Suppressor macrophage treated with lipopolysaccharide for 1 hour (primary cell): ENCODE measurements at places on chromosomes 5 and 9.

DNA sequence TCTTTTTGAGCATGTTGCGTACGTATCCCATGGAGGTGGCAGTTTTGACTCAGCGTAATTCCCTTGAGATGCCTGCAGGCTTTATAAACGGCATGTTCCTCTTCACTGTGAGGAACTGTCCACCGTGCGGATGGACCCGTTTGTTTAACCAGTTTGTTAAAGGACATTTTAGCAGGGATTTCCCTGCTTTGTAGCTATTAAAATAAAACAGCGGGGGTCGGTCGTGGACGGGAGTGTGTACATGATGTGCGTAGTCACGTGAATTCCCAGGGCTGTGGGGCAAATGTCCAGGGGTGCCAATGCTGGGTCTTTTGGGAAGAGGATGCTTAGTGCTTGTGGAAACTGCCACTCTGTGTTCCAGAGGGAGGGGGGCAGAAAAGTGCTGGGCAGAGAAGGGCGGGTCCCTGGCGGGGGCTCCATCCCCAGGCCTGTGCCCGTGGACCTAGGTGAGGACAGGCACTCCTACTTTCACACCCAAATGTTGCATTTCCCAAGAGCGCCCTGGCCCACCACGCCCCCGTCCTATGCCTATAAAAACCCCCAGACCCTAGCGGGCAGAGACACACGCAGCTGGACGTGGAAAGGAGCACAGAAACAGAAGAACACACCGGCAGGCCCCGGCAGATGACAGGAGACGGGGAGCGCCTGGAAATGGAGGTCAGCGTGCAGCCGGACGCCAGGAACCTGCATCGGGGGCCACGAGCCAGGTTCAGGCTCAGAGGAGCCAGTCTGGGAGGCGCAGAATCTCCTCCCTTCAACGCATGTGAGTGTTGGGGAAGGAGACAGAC is 4.0 kb upstream of the TERT start:
- no peak for DNase-seq

DNA sequence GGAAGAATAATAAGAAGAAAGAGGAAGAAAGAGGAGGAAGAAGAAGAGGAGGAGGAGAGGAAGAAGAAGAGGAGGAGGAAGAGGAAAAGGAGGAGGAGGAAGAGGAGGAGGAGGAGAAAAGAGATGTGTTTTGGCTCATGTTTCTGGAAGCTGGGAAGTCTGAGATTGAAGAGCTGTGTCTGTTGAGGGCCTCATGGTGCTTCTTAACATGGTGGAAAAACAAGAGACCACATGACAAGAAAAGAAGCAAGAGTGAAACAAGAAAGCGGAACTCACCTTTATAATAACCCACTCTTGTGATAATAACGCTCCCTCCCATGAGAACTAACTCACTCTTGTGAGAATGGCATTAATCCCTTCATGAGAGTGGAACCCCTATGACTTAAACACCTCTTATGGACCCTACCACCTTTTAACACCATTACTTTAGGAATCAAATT is 36.1 kb upstream of the RANBP6 start:
- no peak for DNase-seq

DNA sequence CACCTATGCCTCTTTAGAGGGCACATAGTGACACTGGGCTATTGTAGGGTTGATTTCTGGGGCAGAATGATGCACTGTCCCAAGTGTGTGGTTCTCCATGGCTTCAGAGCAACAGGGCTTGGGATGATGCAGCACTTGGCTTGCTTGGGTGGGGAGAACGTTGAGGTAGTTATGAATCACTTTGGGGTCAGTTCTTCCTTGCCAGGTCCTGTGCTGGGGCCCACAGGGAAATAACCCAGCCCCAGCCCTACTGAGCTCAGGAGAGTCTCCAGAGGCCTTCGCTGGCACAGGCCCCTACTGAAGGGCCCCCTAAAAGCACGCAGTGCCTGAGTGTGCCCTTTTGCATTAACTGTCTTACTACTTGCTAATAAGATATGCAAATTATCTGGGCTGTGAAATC is 24.2 kb downstream of the JADE2 start:
- DNase-seq, result no peak

DNA sequence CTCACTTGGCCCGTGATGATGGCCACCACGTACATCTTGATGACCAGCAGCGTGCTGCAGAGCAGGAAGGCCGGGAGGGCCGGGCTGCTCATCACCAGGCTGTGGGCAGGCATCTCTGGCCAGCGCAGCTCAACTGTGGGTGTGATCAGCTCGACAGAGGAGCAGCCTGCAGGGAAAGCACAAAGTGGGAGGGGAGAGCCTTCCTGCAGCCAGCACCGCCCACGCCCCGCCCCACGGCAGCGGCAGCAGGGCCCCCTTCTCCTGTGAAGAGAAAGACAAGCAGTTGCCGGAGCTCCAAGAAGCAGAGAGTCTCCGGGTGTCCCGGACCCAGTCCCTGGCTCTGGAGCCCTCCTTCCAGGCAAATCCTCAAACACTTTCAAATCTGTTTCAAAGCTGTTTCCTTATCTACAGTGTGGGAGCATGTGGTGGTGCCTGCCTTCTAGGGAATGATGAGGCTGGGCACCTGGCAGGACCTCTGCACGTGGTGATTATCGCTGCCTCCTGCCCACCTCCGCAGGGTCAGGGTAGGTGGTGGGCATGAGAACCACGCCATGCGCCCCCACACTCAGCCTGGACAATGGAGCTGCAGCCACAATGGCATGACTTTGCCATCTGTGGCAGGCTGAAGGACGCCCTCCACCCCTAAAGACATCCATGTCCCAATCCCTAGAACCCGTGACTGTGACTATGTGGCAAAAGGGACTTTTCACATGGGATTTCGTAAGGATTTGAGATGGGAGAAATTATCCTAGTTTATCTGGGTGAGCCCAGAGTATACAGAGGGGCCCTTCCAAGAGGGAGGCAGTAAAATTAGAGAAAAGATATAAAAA is at the start of gene PTGES:
PTGES (minus strand) TSS at position 143 of the 830 bp plus-strand sequence; CDS start at position 113, 30 bp downstream.
- peak; percentile 89 for DNase-seq
